ENCODE measurements at places on chromosomes 12 and 14. TPM values are rescaled to one million over a fixed set of nuclear protein-coding genes. Genes with fewer than 3 reads are reported as not detected.

DNA sequence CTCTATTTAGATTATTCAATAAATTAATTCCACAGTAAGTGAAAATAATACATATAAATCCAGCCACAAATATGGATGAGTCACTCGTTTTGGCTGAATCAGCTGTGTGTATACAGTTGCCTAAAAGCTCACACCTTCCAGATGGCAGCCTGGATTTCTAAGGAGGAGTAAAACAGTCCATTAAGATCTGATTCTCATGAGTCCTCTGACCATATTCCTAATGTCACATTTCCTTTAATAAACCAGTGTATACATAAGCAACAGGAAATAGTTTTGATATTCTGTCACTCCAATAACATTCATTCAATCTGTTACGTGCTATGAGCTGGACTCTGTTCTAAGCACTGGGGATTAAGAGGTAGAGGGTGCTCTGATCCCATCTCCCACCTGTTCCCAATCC lies 21.8 kb downstream of the MDM1 start:
- no peak overlapping the region for H3K4me3 ChIP-seq
- no peaks in the 10 kb centered on the region for H3K27me3 ChIP-seq
- H3K36me3 ChIP-seq = peaks cover 28% of the 10 kb centered on the region

DNA sequence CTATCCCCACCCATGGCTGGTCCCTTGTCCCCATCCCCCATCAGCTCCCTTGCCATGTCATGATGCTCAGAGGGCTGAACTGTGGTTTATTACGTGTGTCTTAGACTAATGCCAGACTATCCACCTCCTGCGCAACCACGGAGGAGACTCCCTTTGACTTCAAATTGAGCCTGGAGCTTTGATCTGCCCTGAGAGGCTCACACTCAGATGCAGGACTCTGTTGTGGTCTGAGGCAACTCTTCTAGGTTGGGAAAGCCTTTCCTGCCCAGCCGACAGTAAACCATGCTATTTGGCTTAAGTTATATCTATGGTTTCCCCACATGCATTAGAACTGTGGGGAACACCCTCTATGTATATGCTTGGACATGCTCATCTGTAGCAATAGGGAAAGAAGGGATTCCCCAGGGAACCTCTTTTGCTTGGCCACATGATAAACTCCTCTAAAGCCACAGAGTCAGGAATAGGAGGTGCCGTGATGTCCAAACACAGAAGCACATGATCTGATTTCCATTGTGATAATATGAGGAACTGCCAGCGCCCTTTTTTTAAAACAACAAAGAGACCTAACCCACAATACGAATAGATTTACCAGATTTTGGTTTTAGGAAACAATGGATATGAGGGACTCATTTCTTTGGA lies 11.1 kb upstream of the LGALS3 start:
- H3K36me3 ChIP-seq = no peaks in the 10 kb centered on the region
- H3K4me3 ChIP-seq = no peak overlapping the region
- H3K27me3 ChIP-seq = no peaks in the 10 kb centered on the region
- no peak for DNase-seq
- no peak overlapping the region for H3K27ac ChIP-seq
- H3K4me1 ChIP-seq = no peaks in the 10 kb centered on the region

DNA sequence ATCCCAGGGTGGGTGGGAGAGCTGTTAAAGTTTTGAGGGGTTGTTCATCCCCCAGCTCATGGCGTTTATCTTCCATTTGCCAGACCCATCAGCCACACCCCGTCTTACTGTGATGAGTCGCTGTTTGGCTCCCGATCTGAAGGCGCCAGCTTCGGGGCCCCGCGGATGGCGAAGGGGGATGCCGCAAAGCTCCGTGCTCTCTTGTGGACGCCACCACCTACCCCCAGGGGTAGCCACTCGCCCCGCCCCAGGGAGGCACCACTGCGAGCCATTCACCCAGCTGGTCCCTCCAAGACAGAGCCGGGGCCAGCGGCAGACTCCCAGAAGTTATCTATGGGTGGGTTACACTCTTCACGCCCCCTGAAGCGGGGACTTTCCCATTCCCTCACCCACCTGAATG lies 5.7 kb downstream of the RITA1 start:
- H3K4me1 ChIP-seq = peaks cover 19% of the 10 kb centered on the region
- H3K36me3 ChIP-seq = peaks cover 23% of the 10 kb centered on the region
- H3K27me3 ChIP-seq = no peaks in the 10 kb centered on the region
- H3K4me3 ChIP-seq = no peak overlapping the region
- DNase-seq = no peak

Gene HSPB8
- total RNA-seq = not detected

Gene EVL
- 351 TPM for total RNA-seq

DNA sequence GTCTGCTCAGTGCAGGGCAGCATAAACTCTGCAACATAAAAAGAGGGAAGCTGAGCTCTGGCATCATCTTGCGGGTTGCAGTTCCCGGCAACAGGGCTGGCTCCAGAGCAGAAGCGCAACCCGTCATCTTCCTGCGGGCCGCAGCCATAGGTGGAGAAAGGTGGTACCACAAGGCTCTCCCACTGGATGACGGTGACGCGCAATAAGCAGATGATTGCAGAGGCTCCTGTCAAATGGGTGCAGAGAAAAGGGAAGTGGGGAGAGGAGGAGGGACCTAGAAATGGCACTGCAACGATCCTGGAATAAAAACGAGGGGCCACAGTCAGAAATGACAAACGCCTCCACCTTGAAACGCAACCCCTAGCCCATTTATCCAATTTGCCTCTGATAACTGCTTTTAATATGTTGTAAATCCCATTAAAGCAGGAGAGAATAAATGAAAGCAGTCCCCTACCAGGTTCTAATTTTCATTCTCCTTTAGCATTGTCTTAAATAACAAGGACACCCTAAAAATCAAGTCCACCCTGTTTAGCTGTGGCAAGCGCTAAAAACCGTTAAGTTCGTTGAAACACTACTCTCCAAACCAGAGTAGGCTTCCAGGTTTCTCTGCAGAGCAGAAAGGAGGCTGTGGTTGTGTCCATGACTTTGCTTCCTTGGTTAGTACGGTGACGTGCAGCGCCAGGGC lies 30.9 kb upstream of the TUBA1C start:
- H3K27ac ChIP-seq = peak overlapping the region; percentile 55
- no peaks in the 10 kb centered on the region for H3K27me3 ChIP-seq
- peak overlapping the region; percentile 85 for H3K4me3 ChIP-seq
- peaks cover 13% of the 10 kb centered on the region for H3K4me1 ChIP-seq

Gene DNAH10
- total RNA-seq = 0.43 TPM

Gene CCDC197
- not detected for total RNA-seq

DNA sequence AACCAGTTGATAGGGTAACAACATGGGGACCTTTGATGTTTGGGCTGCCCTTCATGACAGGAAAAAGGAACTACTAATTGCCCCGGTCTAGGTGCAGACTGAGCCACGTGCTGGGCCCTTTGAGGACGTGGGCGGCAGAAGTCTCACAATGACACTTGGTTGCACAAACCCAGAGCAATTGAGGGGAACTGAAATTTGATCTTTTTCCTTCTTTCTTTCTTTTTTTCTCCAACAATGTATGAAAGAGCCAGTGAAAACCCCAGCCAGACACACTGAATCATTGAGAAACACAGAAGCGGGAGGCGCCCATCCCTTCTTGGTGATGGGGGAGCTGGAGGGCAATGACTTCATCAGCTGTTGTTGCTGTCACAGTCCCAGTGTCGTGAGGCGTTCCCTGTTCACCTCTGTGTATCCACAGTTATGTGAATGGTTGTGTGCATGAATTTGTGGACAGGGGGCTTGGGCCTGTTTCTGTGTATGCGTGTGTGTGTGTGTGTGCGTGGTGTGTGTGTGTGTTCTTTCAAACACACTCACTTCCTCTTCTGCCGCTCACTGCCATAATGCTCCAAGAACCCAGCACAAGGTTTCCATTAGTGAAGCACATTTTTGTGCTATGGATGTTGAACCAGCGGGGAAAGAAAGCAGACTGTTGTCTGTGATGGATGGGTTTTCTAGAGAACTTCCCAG lies 137.5 kb upstream of the CCND2 start:
- no peaks in the 10 kb centered on the region for H3K27me3 ChIP-seq
- H3K4me1 ChIP-seq = peaks cover 62% of the 10 kb centered on the region
- DNase-seq = peak; percentile 94
- H3K36me3 ChIP-seq = peaks cover 4% of the 10 kb centered on the region
- peak overlapping the region; percentile 31 for H3K4me3 ChIP-seq
- peak overlapping the region; percentile 95 for H3K27ac ChIP-seq

- H3K27ac ChIP-seq = no peak overlapping the region
- no peak overlapping the region for H3K4me3 ChIP-seq
- DNase-seq = no peak
- no peaks in the 10 kb centered on the region for H3K4me1 ChIP-seq
- no peaks in the 10 kb centered on the region for H3K36me3 ChIP-seq
Observed at GRCh38 chr14:69500736-69501135, 16.2 kb downstream of the PLEKHD1 start.

Gene KIF5A
- total RNA-seq = 1.2 TPM

GRCh38 chr14:90567991-90568390 lies 171.2 kb downstream of the CALM1 start:
- no peaks in the 10 kb centered on the region for H3K27me3 ChIP-seq
- no peak overlapping the region for H3K27ac ChIP-seq
- no peak for DNase-seq

Gene MSRB3
- total RNA-seq = not detected

GRCh38 chr12:119808441-119808840 lies 68.7 kb downstream of the CIT start:
- H3K4me1 ChIP-seq = peaks cover 6% of the 10 kb centered on the region
- no peak overlapping the region for H3K27ac ChIP-seq
- no peak overlapping the region for H3K4me3 ChIP-seq

- H3K4me3 ChIP-seq = no peak overlapping the region
- H3K4me1 ChIP-seq = peaks cover 47% of the 10 kb centered on the region
- no peaks in the 10 kb centered on the region for H3K36me3 ChIP-seq
Observed at GRCh38 chr12:1099158-1099557, 108.1 kb downstream of the ERC1 start.

Gene LALBA
- not detected for total RNA-seq

Gene TPPP2
- total RNA-seq = not detected

DNA sequence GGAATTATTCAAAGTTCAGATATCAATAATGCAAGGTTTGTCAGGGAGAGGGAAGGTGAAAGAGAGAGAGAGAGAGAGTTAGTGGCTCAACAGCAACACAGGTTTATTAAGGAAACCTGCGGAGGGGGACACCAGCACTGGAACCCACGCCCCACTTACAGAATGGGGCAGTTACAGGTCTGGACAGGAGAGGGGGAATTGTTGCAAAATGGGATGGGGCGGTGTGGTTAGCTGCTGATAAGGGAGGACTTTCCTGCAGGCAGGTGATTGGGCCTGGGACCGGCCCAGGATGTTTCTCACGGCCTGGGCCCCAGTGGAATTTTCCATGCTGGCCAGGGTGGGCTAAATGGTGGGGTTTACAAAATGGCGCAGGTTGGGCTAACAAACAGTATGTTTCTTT lies 278.2 kb upstream of the SLC16A7 start:
- H3K27ac ChIP-seq = no peak overlapping the region
- no peaks in the 10 kb centered on the region for H3K4me1 ChIP-seq
- no peaks in the 10 kb centered on the region for H3K36me3 ChIP-seq
- DNase-seq = no peak
- H3K27me3 ChIP-seq = no peaks in the 10 kb centered on the region

DNA sequence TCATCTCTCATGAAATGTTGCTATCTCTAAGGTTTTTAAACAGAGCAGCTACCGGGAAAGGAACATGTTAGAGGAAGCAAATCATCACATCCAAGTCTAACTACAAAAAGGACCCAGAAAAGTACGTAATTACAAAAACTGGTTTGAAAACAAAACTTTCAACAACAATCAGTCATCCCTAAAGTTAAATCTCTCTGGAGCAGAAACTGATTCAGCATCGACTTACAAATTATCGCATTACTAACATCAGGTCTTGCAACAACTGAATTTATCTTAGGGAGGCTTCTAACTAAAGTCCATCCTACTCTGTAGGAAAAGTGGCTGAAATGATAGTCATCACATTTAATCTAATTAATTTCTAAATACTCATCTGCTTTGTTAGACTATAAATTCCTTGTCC lies 137.0 kb downstream of the MED13L start:
- peaks cover 70% of the 10 kb centered on the region for H3K4me1 ChIP-seq
- peaks cover 2% of the 10 kb centered on the region for H3K36me3 ChIP-seq
- no peak overlapping the region for H3K27ac ChIP-seq
- H3K4me3 ChIP-seq = no peak overlapping the region
- H3K27me3 ChIP-seq = no peaks in the 10 kb centered on the region

GRCh38 chr14:50756300-50756699 lies 74.7 kb downstream of the NIN start:
- H3K36me3 ChIP-seq = peaks cover 37% of the 10 kb centered on the region
- H3K27ac ChIP-seq = no peak overlapping the region
- H3K4me3 ChIP-seq = no peak overlapping the region
- H3K27me3 ChIP-seq = no peaks in the 10 kb centered on the region
- H3K4me1 ChIP-seq = peaks cover 12% of the 10 kb centered on the region

Gene SOAT2
- total RNA-seq = 5.3 TPM

- H3K4me1 ChIP-seq = peaks cover 12% of the 10 kb centered on the region
- H3K36me3 ChIP-seq = peaks cover 8% of the 10 kb centered on the region
- H3K4me3 ChIP-seq = no peak overlapping the region
- H3K27ac ChIP-seq = no peak overlapping the region
- peak; percentile 50 for DNase-seq
Observed at GRCh38 chr14:93936245-93936644, 9.1 kb downstream of the FAM181A start.

All from activated CD8-positive, alpha-beta T cell treated with anti-CD3 and anti-CD28 coated beads for 36 hours (primary cell).